Fibroblast of skin of right quadriceps (primary cell): ENCODE measurements at places on chromosomes 7 and 10.

- DNase-seq, result no peak
These were observed 5.8 kb upstream of the ZNF736 start for GRCh38 chr7:64308016-64308270.

DNA sequence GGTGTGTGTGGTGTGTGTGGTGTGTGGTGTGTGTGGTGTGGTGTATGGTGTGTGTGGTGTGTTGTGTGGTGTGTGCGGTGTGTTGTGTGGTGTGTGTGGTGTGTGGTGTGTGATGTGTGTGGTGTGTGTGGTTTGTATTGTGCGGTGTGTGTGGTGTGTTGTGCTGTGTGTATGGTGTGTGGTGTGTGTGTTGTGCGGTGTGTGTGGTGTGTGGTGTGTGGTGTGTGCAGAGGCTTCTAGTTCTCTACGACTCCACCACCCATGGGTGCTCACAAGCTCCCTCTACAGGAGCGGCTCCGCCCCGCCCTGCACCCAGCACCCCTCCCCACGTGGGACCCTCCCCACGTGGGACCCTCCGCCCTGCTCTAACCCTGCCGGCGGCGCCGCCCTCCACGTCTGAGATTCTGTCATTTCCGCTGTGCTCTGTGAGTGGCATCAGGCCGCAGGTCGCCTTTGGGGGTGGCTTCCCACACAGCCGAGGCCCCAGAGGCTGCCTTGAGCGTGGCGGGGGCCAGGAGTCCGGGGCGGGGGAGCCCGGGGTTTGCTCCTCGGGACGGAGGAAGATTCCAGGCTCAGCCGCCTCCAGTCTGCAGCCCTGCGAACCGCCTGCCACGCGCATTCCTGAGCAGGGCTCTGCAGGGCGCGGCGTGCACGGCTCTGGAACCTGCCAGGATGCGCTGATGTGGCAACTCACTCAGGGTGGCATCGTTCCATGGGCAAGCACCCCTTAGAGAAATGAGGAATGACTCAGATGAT lies 37.0 kb upstream of the DNAJB6 start:
- peak; percentile 42 for DNase-seq

DNA sequence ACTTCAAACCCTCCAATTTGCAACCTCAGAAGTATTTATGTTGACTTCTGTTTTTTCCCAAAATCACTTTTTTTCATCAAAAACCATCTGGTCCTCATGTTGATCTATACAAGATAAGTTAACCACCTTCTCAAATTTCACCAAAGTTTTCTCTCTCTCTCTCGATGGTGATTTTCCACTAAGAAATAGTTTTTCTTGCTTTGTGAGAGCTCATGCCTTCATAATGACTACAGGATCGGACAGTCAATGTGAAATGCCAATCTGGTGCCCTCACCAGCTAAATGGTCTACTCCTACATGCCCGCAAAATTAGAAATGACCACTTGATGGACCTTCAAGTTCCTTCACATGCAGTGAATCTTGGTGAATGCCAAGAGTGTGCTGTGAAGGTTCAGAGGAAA lies 40.4 kb downstream of the CNNM1 start:
- DNase-seq, result peak; percentile 40

GRCh38 chr10:11320809-11321520 lies 290.5 kb downstream of the USP6NL start:
- DNase-seq, result no peak

DNA sequence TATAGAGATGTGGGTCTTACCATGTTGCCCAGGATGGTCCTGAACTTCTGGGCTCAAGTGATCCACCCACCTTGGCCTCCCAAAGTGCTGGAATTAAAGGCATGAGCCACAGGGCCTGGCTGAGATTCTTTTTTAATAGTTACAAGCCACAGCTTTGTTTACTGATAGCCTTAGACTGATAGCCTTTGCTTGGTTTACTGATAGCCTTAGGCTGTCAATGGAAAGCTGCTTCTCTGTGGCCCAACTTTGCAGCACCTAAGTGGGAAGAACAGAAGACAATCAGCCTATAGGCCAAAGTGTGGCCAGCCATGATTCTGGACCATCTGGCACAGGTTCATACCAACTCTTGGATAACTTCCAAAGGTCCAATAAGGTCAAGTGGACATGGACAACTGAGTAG lies 24.1 kb upstream of the CDCA7L start:
- no peak for DNase-seq

GRCh38 chr10:95525033-95525418 lies 36.1 kb downstream of the SORBS1 start:
- DNase-seq, result no peak

- no peak for DNase-seq
These were observed 442 bp downstream of the STYXL1 start for GRCh38 chr7:76047305-76047810.

GRCh38 chr10:123038782-123039631 lies 30.2 kb downstream of the ACADSB start:
- no peak for DNase-seq

DNA sequence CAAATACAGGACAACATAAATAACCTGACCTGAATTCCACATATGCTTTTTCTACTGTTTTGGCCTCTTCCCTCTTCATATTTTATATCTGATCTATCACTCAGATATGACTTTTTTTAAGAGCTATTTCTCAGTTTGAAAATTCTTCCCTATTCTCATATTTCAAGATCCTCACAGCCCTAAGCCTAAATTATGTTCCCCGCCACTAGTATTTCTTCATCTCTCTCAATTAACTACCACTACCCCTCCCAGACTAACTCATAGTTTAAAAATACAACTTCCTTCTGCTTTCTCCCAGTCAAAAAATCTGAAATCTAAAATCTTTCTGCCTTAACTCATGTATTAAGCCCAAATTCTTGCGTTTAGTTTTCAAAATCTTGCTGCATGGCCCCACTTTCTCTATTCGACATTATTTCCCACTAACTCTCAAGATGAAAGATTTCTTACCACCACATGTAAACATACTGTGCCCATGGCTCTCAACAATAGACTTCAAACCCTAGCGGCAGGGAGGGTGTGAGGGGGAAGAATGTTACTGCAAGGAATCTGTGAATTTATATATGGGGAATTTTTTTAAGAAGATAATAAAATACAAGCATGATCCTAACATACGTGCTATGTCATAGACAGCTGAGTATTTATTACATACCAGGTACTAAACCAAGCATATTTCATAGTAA lies 64.6 kb downstream of the TFEC start:
- no peak for DNase-seq

DNA sequence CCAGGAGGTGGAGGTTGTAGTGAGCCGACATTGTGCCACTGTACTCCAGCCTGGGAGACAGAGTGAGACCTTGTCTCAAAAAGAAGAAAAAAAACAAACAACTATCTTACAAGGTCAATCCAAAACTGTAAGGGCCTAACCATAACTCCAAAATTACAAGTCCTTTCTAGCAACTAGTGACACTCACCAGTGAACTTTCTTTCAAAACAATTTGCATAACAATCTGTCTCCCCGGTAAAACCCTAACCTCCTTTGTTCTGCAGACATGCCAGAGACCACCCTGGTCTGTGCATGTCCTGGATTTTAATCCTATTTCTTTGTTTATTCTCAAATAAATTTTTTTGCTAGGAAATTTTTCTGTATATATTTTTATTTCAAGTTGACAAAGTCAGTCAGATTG lies 68.1 kb downstream of the EXOC6 start:
- no peak for DNase-seq

DNA sequence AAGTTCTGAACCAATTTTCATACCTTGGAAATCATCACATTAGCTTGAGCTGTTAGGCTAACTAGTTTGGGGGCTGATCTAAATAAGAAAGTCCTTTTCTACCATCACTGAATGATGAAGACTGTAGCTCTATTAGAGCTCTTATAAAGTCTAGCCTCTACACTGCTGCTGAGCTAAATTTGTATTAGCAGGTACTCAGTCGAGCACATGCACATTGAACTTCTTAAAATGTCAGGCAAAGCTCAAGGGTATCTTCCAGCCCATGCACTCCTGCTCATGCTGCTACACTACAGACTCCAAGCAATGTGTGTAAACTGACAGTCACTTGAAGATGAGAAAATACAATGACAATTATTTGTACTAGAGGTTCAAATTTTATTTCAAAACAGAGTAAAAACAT lies 158.8 kb upstream of the TMEM229A start:
- no peak for DNase-seq
